ENCODE measurements at places on chromosomes 3 and 15.

- DNase-seq = no peak
Measured at GRCh38 chr15:59933607-59934006, 70.5 kb upstream of the FOXB1 start.

DNA sequence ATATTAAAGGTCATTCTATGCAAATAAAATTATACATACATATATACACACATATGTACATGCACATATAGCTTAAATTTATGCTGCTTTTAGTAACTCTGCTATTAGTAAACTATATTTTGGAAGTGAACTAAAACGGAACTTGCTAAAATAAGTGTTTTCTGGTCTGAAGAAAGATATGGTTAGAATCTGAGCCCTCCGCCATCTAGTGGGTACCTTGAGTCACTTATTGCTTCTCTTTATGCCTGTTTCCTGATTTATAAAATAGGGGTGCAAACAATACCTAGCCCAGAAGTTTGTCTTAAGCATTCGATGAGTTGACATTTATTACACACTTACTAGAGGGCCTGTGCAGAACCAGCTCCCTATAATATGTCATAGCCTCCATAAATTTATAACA, 255.7 kb downstream of the CNTN6 start:
- DNase-seq = no peak

DNA sequence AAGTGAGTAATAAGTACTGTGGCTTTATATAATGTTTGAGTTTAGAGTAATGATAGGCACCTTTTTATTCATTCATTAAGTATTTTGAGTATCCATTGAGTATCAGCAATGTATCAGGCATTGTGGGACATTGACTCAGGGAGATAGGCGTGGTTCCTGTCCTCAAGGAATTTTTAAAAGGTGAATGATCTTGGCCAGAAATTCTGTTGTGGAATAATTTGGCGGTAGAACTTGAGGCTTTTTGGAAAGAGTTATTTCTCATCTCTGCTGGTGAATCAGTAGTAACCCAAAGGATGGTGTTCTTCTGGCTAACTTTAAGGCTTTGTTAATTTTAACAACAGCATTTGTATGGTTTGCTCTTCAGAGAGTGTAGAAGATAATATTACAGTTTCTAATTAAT, 2.0 kb downstream of the RAB7A start:
- DNase-seq = no peak

DNA sequence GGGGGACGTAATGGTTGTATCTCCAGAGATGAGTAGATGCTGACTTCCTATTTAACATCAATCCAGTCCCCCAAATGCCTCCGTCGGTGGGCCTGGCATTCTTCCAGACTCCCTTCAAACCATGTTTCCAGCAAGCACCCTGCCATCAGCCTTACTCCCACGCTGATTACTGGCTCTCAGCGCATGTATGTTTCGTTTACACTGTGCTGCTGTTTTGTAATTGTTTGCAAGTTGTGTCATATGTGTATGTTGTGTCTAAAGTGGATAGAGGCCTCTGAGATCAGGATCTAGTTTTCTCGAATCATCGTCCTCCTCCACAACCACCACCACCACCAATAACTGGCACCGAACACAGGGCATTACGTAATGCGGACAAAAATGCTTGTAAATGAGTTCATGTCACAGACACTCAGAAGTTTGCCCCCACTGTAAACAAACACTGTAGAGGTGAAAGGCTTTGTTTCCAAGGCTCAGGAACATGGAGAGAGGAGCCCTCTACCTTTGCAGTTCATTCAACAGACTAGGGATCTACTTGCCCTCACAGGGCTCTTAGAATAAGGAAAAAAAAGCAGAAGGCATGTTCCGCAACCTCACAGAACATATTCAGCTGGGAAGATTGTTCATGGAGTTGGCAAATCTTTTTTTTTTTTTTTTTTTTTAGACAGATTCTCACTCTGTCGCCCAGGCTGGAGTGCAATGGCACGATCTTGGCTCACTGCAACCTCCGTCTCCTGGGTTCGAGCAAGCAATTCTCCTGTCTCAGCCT, 46.1 kb upstream of the SEMA4B start:
- DNase-seq = no peak

DNA sequence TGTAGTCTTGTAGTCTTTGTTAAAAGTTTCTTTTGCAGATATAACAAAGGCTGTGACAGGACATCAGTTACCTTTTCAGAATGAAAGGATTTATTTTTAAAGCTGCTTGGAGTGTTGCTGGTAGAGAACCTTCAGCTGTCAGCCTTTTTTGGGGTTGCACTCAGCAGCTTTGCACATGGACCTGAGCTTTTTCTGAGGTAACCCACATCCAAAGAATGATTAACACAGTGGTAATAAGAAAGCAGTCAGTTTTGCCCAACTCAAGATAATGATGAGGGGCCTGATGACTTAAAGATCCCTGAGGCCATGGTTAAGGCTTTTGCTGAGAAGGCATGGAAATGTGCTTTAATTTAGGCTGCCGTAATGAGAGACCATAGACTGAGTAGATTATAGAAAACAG, 1042.7 kb downstream of the PLOD2 start:
- no peak for DNase-seq

DNA sequence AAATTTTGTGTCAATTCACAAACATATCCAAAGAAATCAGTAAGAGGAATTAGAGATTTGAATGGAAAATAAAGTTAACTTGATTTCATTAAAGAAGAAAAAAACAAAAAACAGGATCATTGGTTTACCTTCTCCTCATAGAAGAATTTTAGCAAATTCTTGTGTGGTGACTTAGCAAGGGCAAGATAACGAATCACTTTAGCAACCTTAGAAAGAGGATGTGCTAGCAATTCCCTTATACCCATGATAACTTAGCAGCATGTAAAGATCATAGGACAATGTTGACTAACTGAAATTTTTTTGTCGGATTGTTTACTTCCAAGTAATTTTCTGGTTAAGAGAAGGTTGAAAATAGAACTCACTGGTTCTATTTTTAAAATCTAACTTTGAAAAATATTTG, 609.3 kb downstream of the GBE1 start:
- no peak for DNase-seq

- no peak for DNase-seq
Measured at GRCh38 chr3:29649815-29650547, 369.1 kb downstream of the RBMS3 start.

- no peak for DNase-seq
Measured at GRCh38 chr3:25724948-25725645, 58.1 kb downstream of the NGLY1 start.

DNA sequence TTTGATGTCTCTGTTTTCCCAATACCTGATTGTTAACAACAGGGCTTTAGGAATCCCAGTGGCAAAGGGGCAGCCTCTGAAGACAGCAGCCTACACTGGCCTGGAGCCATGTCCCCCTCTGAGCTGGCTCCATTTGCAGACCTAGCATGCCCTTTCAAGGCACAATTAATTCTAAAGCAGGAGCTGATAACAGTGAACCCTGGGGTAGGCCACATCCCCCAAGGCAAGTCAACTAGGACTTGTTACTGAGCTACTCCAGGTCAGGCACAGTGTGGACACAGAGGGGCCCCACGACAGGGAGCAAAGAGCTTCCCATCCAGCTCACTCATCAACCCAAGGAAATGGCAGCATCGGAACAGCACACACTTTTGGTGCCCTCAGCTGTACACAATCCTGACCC, 51.9 kb downstream of the SPSB4 start:
- DNase-seq = no peak

GRCh38 chr3:57059411-57059810, 1.1 kb upstream of the SPATA12 start:
- DNase-seq = no peak

DNA sequence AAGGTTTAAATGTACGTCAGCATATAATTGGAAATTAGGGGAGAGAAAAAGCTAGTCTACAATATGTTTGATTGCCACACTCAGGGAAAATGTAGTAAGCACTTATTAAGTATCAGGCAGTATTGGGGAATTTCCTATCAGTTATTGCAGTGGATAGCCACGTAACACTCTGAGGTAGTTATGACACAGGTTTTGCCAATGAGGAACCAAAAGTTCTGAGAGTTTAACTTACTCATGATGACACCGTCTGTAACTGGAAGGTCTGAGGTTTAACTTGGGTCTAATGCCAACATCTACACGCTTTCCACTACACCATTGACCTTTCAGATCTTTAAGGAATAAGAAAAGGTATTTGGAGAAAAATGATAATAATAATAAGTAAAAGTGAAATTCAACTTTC, 89.5 kb downstream of the ZMAT3 start:
- no peak for DNase-seq

GRCh38 chr3:186511245-186511644, 32.9 kb downstream of the CRYGS start:
- DNase-seq = no peak

GRCh38 chr3:43970351-43970750, 271.3 kb upstream of the TOPAZ1 start:
- no peak for DNase-seq

DNA sequence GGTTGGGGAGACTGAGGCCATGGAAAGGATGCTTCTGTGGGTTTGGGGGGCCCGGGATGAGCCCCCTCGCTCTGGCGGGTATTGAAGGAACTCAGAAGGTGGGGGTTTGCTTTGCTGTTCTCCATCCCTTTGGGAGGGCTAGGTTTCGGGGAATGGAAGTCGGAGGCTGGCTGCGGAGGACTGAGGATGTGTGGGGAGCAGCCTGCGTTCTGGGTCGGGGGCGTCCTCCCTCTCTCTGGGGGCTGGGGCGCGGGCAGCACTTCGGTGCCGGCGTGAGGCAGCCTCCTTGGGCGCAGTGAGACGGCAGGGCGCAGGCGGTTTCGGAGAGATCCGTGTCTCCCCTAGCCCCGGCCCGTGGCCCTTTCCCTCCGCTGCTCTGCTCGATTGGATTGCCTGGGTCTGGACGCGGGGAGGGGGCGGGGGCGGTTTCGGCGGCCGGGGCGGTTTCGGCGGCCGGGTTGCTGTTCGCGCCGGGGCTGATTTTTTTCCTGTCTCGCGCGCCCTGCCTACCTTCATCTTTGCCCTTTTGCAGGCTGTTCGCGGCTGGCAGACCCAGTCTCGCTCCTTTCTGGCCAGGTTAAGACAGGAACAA, 1.4 kb downstream of the PTPRG start:
- peak; percentile 43 for DNase-seq

- DNase-seq = no peak
Measured at GRCh38 chr3:16743276-16743675, 138.1 kb upstream of the DAZL start.

DNA sequence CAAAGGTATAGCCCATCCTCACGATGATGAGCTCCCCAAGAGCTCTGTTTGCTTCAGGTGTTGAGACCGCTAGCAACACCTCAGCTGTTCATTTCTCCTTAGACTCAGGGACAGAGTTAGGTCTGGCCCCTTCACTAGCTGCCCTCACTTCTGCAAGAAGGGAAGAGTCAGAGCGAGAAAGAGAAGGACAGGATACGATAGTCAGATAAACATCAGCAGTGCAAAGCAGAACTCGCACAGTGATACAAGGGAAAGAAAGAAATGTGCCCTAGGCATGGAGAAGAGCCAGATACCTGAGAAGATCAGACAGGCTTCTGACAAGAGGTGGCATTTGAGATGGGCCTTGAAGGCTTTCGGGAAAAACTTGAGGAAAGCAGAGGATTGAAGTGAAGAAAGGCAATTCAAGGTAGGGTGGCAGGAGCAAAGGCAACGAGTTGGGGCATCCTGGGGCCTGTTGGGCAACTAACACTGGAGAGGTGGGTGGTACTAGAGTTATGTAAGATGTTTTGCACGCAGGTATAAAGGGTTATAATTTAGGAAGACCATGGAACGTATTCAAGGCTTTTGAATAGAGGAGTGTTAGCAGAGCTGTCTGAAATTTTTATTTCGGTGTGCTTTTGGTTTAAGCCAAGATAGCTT, 106.0 kb downstream of the PGPEP1L start:
- DNase-seq = no peak

DNA sequence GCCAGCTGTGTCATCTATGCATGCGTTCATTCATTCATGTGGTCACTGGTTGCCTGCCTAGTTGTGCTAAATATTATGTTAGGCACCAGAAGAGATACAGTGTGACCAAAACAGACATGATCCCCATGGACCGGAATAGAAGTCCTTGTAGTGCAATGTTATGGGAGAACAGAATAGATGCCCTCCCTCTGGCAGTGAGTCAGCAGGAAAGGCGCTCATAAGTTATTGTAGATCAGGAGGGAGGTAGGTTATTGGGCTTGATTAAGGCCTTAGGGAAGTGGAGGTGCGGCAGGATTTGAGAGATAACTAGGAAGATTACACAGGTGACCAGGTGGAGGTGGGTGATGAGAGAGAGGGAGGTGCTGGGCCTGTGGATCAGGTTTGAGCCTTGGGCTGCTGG, 5.2 kb downstream of the MCTP2 start:
- no peak for DNase-seq

DNA sequence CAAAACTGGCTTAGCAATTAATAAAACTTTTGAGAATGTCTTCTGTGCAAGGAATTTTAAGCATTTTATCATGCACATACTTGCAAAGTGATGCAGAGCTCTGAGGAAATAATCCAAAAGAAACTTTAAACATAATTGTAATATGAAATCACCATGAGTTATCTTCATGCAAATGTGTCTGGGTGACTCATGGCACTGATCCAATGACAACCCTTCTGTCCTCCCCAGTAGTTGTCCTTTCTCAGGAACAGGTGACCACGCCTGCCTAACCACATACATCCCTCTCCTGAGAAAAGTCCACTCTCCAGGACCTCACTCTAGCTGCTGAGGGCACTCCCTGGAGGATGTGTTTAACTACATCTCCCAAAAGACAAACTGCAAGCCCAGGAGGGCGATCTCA, 530.6 kb upstream of the IL12A start:
- no peak for DNase-seq

DNA sequence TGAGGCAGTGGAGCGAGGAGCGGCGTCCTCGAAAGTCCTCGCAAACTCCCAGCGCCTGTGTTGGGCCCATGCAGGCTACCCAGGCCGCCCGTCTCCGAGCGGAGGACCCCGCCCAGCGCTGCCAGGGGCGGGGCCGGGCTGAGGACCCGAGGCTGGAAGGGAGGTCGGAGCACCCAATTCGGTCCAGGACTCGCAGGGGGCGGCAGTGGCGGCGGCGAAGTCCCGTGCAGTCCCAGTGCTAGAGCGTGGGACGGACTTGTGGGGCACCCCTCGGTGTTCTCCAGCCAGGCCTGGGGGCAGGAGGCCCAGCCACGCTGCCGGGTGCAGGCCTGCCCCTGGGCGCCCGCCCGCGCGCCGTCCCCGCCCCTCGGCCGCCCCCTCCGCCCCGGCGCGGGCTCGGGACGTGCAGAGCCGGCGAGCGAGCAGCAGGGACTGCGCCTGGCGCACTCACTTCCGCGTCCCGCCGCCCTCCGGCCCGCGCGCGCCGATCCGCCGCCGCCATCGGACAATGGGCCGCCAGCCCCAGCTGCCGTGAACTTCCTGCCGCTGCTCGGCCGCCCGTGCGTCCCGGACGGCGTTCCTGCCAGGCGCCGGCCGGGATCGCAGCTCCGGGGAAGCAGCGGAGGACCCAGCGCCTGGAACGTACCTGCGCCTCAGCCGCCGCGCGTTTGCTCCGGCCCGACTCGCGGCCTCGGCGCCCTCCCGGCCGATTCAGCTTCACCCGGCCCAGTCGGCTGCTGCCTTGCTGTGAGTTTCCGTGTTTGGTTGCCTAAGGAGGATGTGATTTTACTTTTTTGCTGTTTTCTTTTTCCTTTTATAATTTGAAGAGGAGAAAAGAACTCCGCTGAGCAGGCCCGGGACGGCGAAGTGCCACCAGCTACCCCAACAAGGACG, 596 bp upstream of the LIMD1 start:
- DNase-seq = peak; percentile 73

- DNase-seq = no peak
Measured at GRCh38 chr3:48896936-48897335, 1.7 kb downstream of the SLC25A20 start.
